Pons (tissue), 1 donor: ENCODE measurements at places on chromosomes 16 and 17.
A peak's percentile ranks its signal among the peaks of the same experiment; 100 is the strongest.

DNA sequence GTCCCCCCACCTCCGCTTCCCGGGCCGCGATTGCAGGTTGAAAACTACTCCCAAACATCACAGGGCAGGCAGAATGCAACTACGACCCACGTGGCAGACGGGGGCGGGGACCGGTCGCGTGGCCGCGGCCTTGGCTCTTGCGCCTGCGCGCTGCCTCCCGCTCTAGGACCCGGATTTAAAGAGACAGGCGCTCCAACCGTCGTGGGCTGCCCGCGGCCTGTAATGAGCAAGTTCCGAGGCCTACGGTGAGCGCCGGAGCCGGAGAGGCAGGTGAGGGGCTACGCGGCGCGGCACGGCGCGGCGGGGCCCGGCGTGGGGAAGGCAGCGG lies at the start of gene LIG3:
TSS of gene LIG3 (plus strand) at position 160 of the 328 bp plus-strand sequence. CDS start 2,494 bp downstream, outside the sequence.
- DNase-seq = peak; percentile 90

DNA sequence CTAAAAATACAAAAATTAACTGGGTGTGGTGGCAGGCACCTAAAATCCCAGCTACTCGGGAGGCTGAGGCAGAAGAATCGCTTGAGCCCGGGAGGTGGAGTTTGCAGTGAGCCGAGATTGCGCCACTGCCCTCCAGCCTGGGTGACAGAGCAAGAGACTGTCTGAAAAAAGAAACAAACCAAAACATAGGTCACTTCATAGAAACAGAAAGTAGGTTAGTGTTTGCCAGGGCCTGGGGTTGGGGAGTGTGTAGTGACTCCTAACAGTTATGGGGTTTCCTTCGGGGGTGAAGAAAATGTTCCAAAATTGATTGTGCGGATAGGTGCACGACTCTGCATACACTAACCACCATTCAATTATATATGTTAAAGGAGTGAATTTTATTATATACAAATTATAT lies 59.2 kb downstream of the ATP2C2 start:
- no peak for DNase-seq

DNA sequence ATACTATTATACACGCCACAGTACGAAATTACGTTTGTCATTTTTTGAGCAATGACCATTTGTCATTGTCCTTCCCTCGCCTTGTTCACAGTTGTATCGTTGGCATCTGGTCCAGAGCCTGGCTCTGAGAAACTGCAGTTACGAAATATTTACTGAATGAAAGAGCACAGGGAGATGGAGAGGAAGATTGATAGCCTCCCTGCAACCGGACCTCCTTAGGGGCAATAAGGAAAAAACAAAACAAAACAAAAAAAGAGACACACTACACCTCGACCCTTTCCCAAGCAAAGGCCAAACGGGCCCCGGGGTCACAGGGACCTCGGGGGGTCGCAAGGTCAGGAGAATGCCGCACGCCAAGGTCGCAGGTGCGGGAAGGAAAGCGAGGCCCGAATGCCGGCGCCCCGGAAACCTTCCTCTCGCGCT lies 857 bp downstream of the GOT2 start:
- DNase-seq = peak; percentile 38

DNA sequence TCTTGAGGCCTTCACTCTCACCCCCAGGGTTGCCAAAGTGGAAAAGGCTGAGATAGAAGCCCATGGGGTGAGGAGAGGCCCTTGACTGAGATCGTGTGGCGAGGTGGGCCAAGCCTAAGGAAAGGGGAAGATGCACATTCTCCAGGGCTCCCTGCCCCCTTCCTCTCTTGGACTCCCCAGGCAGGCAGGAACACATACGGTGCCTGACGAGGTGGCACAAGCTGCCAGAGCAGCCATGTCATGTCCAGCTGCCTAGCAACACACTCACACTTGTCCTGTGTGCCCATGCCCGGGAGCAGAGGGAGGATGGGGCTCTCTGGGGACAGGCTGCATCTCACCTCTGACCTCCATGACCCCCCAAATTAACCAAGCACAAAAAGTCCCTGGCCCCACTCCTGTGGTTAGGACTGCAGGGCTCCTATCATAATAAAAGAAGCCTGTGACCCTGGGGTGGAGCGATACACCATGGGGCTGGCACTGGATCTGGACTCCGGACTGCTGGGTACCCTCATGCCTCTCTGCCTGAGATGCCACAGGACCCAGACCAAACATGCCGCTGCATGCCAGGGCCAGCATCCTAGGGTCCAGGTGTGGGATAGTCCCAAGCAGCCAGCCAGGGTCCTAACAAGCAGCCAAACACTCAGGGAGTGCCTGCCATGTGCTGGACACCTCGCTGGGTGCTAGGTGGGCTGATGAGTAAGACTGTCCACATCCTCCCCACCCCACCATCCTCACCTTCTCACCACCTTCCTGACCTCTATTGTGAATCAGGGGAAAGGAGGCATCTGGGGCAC lies 2.6 kb downstream of the GIT1 start:
- no peak for DNase-seq

DNA sequence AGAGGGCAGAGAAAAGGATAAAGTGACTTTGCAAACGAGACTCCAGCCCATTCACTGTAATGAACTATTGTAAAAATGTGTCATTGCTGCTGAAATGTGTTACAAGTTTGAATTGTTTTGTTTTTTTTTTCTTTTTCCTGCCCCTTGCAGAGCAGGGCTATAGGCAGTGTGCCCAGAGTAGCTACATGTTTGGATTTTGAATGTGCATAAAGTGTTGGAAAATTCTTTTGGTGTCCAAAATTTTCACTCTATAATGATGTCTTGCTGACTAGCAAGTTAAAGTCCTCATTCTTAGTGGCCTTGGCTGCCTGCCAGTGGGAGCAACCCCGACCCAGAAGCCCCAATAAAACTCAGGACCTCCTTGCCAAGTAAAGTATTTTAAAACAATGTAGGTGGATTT lies 66.5 kb downstream of the IGF2BP1 start:
- DNase-seq = peak; percentile 49

DNA sequence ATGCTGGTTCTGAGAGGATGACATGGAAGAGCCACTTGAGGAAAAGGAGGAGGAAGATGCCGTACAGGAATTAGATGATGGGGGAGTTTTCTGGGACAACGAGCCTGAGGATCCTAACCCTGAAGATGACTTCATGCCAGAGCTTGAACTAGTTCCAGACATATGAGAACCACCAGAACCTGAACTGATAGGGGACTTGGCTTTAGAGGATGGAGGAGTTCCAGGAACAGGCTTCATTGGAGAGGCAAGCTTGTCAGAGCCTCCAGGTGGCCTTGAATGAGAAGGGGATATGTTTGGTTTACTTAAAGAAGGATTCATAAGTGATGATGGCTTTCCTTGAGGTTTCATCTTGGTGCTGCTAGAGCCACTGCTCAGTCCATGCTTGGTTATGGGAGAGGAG lies 6.9 kb upstream of the FBXL20 start:
- no peak for DNase-seq

GRCh38 chr17:58315750-58316149 lies 12.8 kb downstream of the TSPOAP1 start:
- no peak for DNase-seq

GRCh38 chr16:71628810-71629209 lies 2.8 kb downstream of the MARVELD3 start:
- DNase-seq = no peak
